ENCODE measurements at places on chromosomes 3 and 15. TPM values are rescaled to one million over a fixed set of nuclear protein-coding genes. Genes with fewer than 3 reads are reported as not detected.

ABHD17C gene
- polyA plus RNA-seq: 26.8 TPM

DNA sequence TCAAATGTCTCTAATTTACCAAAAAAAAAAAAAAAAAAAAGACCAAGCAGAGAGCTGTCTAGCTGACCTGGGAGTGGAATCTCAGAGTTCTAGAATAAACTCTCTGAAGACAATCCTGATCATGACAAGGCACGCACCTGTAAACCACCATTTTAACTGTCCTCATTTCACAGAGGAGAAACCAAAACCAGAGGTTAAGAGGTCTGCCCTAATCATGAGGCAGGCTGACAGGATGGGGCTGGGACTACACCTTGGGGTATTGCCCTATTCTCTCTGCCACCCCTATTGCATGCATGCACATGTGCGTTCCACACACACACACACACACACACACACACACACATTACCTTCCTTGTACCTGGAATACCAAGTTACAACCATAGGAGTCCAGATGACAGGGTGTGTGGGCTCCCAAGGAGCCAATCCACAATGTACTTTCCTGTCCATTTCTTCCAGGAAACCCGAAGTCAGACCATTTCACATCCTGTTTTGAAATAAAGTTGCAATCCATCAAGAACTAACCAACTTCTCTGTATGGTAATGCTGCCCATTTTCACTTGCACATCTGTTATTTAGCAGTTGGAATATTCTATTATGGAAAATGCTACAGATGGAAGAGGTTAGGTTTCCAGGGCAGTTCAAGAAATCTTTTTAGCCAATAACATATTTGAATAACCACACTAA lies 34.6 kb downstream of the HSPBAP1 start:
- DNase-seq: no peak

DNA sequence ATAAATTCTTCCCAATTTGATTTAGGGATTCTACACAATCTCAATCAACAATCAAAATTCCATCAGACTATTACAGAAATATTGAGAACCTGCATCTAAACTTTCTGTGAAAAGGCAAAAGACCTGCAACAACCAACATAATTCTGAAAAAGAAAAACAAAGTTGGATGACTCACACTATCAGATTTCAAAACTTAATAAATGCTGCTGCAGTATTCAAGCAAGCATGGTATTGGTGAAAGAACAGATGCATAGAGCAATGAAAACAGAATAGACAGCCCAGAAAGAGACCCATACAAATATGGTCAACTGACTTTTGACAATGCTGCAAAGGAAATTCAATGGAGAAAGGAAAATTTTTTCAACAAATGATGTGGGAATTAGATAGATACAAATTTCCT lies 477.1 kb upstream of the NR2F2 start:
- DNase-seq: no peak

DNA sequence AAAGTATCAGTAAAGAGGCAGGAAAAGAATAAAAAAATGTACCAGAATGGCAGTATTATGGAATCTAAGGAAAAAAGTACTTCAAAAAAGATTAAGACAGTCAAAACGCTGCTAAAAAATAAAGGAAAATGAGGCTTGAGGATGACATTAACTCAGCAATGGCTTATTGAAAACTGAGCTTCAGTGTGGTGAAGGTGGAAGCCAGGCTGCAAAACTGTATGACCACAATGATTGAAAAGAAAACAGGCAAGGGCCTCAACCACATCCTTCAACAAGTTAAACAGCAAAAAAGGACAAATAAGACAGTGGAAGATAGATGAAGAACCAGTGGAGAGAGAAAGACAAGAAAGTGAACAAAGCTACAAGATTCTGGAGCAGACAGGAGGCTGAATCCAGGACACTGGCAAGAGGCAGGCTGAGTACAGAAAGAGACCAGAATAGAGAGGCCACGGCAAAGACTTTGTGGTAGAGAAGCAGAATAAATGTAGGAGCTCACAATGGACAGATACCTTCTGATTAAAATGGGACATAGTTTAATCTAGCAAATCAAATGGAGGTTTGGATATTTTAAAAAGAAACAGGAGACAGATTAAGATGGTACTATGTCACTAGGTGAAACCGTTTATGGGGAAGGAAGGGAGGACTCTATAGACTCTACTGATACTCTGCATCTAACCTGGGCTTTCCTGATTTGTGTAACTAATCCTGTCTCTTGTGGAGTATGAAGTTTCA lies 86.1 kb downstream of the TJP1 start:
- no peak for DNase-seq

PPP4R2 gene
- polyA plus RNA-seq: 105 TPM

TEX55 gene
- polyA plus RNA-seq: not detected

DNA sequence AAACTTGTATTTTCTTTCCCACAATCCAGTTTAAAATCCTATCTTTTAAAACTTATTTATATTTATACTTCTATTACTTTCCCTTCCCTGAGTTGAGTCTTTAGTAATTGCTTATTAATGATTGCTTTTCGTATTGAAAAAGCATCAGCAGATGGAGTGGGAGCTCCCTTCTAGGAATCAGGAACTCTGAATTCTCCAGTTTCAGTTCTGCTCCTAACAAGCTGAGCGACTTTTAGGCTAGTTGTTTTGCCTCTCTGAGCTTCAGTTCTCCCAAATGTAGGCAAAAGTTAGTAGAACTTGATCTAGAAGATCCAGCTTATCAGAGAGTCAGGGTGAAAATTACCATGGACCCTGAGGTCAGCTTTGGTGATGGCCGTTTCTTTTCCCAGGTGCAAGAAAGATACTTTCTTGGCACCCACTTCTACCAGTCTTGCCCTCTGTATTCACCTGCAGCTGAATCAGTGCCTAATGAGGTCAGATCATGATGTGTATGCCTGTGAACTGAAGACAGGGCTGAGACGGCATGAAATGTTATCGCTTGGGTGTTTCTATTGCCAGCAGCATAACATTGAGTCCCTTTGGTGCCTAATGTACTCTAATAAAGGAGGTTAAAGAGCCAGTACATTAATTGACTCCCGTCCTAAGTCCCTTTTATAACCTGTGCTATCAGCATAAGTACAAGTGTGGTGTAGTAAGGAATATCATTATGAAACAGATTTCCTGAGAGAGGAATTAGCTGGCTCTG lies 194.5 kb upstream of the TBC1D5 start:
- no peak for DNase-seq

DNA sequence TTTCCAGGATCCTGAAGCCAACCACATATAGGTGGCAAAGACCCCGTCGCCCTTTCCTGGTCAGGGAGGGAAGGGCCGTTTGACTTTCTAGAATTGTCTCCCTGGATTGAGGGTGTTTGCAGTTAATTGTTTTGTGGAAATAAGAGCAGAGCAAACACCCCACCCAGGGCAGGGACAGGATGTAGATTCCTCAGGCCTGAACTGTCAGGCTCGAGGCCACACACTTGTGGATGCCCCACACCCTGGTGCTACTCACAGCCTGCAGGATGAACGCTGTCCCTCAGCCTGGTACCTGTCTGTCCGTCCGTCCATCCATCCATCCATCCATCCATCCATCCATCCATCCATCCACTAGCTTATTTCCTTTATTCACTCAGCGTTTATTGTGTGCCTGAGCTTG lies 29.9 kb upstream of the FLNB start:
- no peak for DNase-seq

DNA sequence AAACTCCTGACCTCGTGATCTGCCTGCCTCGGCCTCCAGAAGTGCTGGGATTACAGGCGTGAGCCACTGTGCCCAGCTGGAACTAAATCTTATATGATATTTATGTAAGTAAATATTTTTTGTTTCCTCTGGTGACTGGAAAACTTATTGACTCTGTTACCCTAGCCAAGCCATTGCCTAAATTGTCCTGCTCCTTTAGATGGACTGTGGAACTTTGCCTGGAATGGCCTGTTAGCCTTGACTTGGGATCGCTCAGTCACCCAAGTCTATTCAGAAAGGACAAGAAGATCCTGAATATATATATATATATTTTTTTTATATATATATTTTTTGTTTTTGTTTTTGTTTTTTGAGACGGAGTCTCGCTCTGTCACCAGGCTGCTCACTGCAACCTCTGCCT lies 113.9 kb downstream of the PDE8A start:
- no peak for DNase-seq

- peak; percentile 45 for DNase-seq
Measured at GRCh38 chr15:42084465-42085235, 9.7 kb downstream of the PLA2G4D start.

GRCh38 chr3:33791477-33792166 lies 6.8 kb upstream of the PDCD6IP start:
- DNase-seq: no peak

GRCh38 chr3:194292331-194292730 lies 58.8 kb downstream of the CPN2 start:
- no peak for DNase-seq

STX19 gene
- 5.2 TPM for polyA plus RNA-seq

PLA2G4D gene
- polyA plus RNA-seq: 0.12 TPM

MEX3B gene
- polyA plus RNA-seq: 6.7 TPM

- no peak for DNase-seq
Measured at GRCh38 chr15:67685008-67685599, 140.2 kb upstream of the SKOR1 start.

GRCh38 chr3:39809995-39810595 lies 686 bp downstream of the MYRIP start:
- no peak for DNase-seq

CHRD gene
- 12.1 TPM for polyA plus RNA-seq

DNA sequence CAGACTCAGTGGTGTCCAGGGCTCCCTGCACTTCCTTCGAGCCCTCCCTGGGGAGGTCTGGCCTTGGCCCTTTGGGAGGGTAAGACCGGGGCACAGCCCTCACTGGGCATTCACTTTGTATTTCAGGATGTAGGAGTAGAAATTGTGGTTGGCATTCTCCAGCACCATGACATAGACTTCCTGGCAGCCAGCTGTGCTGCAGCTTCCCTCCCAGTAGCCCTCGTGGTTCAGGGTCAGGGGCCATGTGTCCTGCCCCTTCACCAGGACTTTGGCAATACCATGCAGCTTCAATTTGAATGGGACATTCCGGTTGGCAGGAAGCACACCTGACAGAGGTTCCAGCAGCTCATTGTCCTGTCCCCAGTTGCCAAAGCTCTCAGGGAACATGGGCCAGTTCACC lies 47.3 kb downstream of the KY start:
- DNase-seq: no peak

IP6K1 gene
- 37.1 TPM for polyA plus RNA-seq

DNA sequence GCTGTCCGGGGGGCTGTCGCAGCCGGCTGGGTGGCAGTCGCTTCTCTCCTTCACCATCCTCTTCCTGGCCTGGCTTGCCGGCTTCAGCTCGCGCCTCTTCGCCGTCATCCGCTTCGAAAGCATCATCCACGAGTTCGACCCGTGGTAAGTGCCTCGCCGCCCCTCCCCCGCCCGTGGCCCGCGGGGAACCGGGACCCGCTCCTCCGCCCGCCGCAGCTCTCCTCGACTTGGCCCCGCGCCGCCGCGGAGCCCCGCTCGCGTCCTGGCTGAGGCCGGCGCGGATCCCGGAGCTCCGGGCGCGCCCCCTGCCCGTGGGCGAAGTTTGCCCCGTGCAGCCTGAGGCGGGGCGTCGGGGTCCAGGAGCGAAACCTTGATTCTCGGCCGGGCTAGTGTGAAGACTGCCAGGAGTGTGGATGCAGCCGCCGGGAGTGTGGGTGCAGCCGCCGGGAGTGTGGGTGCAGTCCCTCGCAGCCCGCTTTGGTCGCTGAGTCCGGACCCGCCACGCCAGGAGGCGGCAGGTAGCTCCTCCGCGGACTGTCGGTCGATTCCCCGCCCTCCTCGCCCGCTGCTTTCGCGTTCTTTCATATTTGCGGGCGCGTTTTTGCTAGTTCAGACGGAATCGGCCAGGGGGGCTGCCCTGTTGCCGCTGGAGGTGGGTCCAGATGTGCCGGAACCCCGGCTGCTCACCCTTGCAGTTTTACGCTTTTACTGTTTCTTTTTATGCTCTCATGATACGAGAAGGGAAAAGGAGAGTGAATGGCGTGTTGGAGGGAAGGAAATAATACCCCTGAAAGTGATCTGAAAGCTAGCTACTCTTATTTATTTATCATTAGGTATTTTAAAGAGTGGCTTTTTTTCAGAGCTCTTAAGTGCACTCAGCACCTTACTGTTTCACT lies 692 bp downstream of the STT3B start:
- no peak for DNase-seq

GRCh38 chr15:57082054-57082728 lies 163.7 kb downstream of the TCF12 start:
- peak; percentile 44 for DNase-seq

- DNase-seq: no peak
Measured at GRCh38 chr3:139759470-139759869, 81.7 kb upstream of the NMNAT3 start.

COMMD2 gene
- polyA plus RNA-seq: 82.0 TPM

DNA sequence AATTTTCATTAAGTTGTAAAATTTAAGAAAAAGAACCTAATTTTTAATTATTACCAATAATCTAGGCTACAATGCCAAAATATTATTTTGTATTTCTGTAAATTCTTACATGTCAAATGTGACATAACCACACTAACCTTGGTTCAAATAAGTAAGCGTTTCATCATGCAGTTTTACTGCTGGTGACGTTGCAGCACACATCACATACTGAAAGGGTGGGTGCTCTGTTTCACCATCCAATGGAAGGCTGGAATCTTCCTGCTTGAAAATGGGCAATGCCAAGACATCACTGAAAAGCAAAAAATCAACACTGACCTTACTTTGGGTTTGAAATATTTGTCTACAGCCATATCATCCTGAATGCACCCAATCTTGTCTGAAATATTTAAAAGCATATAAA lies 14.8 kb downstream of the UBP1 start:
- no peak for DNase-seq

GRCh38 chr3:127711021-127711695 lies 38.4 kb downstream of the ABTB1 start:
- DNase-seq: no peak

GRCh38 chr3:170641510-170642236 lies 55.8 kb upstream of the SLC7A14 start:
- no peak for DNase-seq

DNA sequence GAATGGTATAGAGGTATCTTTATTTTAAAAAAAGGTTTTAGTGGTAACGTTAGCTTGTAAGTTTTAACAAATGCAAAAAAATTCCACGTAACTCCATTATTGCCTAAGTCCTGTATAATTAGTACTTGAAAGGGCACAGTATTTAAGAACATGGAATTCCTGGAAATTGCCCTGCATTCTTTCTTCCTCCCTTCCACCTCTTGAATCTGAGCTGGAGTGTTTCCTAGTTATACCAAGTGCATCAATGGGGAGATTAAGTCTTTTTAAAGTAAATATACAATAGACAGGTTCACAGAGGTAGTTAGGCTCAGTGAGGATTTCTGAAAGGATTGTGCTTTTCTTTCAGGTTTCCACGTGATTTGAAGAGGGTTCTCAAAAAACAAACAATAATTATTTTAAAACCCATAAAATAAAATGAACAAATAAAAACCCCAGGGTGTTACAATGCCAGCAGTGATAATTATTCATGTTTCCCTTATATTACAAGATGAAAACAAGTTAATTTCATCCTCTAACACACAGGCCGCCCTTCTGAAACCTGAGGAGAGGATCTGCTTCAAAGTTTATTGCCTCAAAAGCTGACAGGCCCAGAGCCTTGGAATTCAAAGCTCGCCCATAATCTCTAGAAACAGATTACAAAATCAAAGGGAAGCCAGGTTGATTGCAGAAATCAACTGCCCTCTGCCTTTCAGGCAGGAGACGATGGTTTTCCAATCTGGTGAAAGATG lies 128.8 kb upstream of the LMOD3 start:
- no peak for DNase-seq

GRCh38 chr15:62491642-62492041 lies 326.6 kb upstream of the C2CD4B start:
- no peak for DNase-seq

SI gene
- polyA plus RNA-seq: not detected

C3orf18 gene
- polyA plus RNA-seq: 22.9 TPM

- no peak for DNase-seq
Measured at GRCh38 chr15:34682674-34683073, 72.1 kb downstream of the GJD2 start.

GRCh38 chr3:47577583-47578118 lies 1.0 kb downstream of the CSPG5 start:
- DNase-seq: no peak

MITF gene
- polyA plus RNA-seq: 5.1 TPM
